ENCODE measurements at places on chromosomes 12 and 14. TPM values are rescaled to one million over a fixed set of nuclear protein-coding genes. Genes with fewer than 3 reads are reported as not detected.

DNA sequence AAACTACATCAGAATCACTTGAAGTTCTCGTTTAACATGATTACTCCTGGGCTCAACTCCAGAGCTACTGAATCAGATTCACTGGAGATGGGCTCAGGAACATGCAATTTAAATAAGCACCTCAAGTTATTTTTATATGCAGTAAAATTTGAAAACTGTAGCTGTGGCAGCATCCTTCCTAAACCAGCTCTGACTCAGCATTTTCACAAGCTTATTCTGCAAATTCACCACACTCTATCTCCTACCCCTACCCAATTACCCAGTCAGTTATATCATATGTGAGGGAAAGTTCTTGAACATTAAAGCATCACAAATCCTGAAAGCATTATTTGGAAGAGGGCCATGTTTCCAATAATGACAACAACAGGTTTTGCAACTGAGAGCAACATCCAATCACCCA is 24.2 kb upstream of the LRRC9 start:
- DNase-seq, result peak; percentile 43

DNA sequence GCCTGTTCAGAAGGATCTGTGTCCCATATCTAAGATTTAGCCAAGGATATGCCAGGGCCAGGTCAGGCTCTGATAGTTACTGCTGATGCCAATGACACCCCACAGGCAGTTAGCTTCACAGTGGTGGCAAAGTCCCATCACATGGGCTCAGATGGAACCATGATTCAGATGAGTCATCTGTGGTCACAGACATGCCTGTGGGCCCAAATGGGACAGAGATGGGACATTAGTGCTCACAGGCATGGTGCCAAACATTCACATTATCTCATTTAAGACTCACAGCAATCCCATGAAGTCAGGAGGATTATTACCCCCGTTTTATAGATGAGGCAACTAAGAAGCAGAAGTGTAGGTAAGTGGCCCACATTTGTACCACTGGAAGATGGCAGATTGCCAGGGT is 207.8 kb downstream of the DPF3 start:
- DNase-seq, result no peak

The KRT2 gene
- total RNA-seq, result not detected

The CLEC2A gene
- not detected for total RNA-seq
